Activated CD4-positive, alpha-beta T cell treated with anti-CD3 and anti-CD28 coated beads for 48 hours (primary cell): ENCODE measurements at places on chromosomes 7 and 10.

DNA sequence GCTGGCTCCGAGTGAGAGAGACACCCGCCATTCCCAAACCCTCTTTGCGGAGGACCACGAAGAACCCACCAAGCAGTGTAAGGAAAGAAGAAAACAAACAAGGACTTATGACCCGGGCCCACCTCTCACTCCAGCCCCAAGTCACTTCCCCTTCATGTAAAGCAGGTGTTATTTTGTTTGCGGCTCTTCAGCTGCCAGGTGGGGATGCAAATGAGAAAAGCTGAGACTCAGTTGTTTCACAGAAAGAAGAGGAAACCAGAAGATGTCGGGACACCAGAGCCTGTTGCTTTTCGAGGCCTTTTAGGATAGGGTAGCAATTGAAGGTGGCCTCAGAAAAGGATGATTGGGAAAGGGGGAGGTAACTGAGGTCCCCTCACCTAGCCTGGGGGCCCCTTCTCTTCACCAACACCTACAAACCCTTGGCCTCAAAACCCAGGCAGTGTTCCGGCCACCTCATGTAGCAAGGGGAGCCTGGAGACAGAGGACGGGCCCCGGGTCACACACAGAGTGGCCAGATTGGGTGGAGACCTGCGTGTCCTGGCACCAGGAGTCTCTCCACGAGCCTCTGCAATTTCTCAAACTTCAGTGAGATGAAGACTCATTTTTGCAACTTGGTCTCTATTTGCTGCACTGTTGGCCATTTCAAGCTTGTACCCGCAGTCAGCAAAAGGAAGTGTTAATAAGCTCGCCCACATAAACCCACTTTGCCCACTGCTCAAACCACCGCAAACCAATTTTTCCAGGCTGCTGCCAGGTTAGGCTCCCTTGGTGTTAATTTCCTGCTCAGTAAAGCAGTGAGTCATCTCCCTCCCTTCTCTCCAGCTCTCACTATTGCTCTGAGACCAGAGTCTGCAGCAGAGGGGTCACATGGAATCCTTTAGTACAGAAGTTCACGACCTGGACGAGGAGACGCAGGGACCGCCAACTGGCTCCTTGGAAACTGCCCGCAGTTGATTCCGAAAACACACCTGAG lies 45.5 kb downstream of the AOC1 start:
- DNase-seq, result peak; percentile 52

GRCh38 chr10:46233181-46233580 lies 53.6 kb upstream of the ANTXRL start:
- DNase-seq, result no peak

GRCh38 chr10:96613576-96613975 lies 26.8 kb upstream of the TM9SF3 start:
- DNase-seq, result no peak

GRCh38 chr7:21334906-21335305 lies 93.0 kb upstream of the SP4 start:
- no peak for DNase-seq

GRCh38 chr7:107181172-107181571 lies 12.4 kb downstream of the HBP1 start:
- DNase-seq, result no peak

DNA sequence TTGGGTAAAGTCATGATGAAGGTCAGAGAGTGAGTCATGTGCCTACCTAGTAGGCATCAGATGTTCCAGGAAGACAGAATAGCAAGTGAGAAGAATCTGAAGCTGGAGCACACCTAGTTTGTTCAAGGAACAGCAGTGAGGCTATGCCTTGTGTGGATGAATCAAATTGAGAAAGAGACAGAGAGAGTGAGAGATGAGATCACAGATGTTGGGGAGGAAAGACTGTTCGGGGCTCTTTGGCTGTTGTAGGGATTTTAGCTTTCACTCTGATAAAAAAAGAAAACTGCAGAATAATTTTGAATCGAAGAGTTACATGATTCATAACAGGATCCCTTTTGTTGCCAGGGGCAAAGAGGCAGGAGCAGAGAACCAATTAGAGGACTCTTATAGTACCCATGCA lies 6.3 kb downstream of the LIPF start:
- peak; percentile 22 for DNase-seq

DNA sequence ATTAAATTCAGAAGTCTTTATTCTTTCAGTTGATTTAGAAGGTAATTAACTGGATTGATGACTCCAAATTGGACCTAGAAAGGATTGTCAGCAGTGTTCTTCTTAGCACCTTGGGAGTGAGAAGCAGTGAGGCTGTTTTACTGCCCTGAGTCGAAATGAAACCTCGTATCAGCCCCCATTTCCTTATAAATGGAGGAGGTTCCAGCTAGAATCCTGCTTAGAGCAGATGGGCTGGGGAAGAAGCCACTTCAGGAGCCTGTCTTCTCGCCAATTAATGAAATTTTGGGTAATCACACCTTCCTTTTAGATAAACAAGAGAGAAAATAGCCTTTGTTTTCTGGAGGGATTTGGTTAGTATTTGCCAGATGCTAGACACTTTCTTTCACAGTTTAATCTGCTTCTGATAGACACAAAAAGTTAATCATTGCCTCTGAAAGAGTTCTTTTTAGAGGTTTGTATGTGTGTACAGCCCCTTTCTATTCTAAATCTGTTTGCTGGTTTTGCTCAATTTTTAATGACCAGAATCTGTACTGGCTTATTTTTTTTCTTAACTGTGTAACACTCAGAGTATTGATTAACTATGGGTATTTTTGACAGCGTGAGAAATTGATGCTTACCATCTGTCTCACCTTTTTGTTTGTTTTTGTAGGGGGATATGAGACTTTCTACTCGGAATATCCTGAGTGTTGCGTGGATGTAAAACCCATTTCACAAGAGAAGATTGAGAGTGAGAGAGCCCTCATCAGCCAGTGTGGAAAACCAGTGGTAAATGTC lies 4.6 kb downstream of the DUSP5 start:
- DNase-seq, result no peak
